ENCODE measurements at places on chromosomes 11 and 22.

GRCh38 chr22:29718949-29719898 lies 579 bp upstream of the CABP7 start:
- DNase-seq, result no peak

- DNase-seq, result peak; percentile 98
Measured at GRCh38 chr11:9759519-9760192, 95.8 kb downstream of the SWAP70 start.

DNA sequence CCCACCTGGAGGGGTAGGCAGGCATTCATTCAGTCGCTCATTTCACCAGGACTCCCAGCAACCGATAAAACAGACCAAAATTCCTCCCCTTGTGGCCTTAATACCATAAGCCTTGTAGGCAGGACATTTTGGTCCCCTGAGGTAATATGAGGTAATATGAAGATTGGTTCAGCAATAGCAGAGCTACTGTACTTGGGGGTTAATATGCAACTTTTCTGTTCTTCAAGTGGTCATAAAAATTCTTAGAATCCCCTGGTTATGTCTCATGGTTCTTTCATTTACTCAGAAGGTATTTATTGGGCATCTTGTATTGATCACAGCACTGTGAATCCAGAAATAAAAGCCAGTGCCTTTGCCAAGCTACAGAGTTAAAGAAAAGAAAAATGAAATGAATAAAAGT lies 29.8 kb downstream of the SHISA8 start:
- no peak for DNase-seq

DNA sequence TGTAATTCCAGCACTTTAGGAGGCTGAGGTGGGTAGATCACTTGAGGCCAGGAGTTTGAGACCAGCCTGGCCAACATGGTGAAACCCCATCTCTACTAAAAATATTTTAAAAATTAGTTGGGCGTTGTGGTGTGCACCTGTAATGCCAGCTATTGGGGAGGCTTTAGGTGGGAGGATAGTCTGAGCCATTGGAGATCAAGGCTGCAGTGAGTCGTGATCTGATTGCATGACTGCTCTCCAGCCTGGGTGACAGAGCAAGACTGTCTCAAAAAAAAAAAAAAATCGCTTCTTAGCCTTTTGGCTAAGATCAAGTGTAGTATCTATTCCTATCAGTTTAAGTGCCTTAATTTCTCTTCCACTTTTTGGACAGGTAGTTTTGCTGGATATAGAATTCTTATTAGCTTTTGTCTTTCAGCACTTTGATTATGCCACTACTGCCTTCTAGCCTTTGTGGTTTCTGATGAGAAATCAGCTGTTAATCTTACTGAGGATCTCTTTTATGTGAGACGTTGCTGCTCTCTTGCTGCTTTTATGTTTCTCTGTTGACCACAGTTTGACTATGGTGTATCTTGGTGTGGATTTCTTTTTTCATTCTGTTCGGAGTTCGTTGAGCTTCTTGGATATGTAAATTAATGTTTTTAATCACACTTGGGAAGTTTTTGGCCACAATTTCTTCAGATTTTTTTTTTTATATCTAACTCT lies 24.7 kb downstream of the CHEK1 start:
- no peak for DNase-seq

DNA sequence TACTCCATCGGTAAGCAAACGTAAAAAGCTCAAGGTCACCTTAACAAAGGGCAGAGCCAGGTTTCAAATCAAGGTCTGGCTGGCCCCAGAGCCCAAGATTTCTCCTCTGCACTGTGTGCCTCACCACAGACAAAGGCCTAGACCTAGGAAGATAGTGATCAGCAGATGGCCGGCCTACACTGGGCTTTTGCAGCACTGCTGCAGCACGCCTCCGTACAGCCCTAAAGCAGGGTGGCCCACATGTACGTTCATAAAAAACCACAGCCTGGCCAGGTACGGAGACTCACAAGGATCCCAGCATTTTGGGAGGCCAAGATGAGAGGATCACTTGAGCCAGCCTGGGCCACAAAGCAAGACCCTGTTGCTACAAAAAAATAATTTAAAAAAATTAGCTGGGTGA lies 106.3 kb upstream of the PITPNB start:
- DNase-seq, result no peak

DNA sequence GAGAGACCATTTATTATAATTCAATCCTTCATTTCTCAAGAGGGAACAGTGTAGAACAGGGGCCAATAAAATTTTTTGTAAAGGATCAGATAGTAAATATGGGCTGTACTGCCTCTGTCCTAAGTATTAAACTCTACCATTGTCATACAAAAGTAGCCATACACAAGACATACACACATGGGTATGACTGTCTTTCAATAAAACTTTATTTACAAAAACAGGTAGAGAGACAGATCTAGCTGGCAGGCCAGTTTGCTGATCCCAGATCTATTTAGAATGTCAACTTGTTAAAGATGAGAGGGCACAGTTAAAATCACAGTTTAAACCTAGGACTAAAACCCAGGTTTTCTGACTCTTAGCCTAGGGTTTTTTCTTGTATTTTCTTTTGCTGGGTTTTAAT lies 16.7 kb downstream of the TRAF6 start:
- no peak for DNase-seq

DNA sequence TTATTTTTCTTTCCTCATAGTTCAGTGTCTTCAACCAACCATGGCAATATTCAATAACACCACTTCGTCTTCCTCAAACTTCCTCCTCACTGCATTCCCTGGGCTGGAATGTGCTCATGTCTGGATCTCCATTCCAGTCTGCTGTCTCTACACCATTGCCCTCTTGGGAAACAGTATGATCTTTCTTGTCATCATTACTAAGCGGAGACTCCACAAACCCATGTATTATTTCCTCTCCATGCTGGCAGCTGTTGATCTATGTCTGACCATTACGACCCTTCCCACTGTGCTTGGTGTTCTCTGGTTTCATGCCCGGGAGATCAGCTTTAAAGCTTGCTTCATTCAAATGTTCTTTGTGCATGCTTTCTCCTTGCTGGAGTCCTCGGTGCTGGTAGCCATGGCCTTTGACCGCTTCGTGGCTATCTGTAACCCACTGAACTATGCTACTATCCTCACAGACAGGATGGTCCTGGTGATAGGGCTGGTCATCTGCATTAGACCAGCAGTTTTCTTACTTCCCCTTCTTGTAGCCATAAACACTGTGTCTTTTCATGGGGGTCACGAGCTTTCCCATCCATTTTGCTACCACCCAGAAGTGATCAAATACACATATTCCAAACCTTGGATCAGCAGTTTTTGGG lies at the start of gene OR51T1:
Gene OR51T1, plus strand, starts transcription at position 41 of the 641 bp plus-strand sequence. Its CDS starts 0 bp downstream, at position 41.
- DNase-seq, result no peak

GRCh38 chr11:5922749-5923426 lies 19.2 kb upstream of the OR56A3 start:
- DNase-seq, result no peak

GRCh38 chr22:45788522-45788921 lies 116.9 kb downstream of the ATXN10 start:
- DNase-seq, result no peak

GRCh38 chr11:7473717-7474116 lies 11.6 kb upstream of the OLFML1 start:
- no peak for DNase-seq

DNA sequence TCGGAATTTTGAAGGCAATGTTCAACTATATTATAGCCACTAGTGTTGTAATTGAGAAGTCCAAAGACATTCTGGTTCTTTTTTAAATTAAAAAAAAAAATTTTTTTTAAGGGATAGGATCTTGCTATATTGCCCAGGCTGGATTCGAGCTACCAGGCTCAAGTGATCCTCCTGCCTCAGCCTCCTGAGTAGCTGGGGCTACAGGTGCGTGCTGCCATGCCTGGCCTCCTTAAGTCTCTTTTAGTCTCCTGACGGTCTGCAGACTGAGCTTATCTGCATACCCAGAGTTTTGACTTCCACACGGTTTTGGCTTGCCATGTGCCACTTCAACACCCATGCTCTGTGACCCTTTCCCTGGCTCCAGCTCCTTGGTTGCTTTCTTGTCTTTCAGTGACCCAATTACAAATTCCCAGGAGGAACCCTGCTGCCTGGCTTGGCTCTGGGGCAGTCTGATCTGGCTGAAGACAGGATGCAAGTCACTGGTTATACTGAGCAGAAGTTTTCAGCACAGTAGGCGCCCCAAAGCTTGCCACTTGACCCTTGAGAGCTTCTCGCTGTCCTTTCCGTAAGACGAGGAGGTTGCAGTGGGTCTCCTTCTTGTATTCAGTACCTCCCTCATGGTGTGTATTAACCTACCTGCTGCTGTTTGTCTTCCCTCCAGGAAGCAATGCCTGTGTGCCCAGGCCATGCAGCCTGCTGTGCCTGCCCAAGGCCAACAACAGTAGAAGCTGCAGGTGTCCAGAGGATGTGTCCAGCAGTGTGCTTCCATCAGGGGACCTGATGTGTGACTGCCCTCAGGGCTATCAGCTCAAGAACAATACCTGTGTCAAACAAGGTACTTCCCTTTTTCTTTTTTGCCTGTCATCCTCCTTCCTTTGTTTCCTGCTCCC lies 113.8 kb upstream of the SORL1-AS1 start:
- no peak for DNase-seq
